Hematopoietic multipotent progenitor cell treated with erythropoietin and hydrocortisone succinate and interleukin-3 and kit ligand, for 8 days (in vitro differentiated cells): ENCODE measurements at places on chromosomes 2 and 18.
A peak's percentile ranks its signal among the peaks of the same experiment; 100 is the strongest.

- DNase-seq, result no peak
These were observed 233.3 kb downstream of the MBD2 start for GRCh38 chr18:53991202-53991601.

- no peak for DNase-seq
These were observed 584.7 kb upstream of the SETBP1 start for GRCh38 chr18:44096016-44096415.

- no peak for DNase-seq
These were observed 254.1 kb downstream of the TRIB2 start for GRCh38 chr2:12970861-12971260.

DNA sequence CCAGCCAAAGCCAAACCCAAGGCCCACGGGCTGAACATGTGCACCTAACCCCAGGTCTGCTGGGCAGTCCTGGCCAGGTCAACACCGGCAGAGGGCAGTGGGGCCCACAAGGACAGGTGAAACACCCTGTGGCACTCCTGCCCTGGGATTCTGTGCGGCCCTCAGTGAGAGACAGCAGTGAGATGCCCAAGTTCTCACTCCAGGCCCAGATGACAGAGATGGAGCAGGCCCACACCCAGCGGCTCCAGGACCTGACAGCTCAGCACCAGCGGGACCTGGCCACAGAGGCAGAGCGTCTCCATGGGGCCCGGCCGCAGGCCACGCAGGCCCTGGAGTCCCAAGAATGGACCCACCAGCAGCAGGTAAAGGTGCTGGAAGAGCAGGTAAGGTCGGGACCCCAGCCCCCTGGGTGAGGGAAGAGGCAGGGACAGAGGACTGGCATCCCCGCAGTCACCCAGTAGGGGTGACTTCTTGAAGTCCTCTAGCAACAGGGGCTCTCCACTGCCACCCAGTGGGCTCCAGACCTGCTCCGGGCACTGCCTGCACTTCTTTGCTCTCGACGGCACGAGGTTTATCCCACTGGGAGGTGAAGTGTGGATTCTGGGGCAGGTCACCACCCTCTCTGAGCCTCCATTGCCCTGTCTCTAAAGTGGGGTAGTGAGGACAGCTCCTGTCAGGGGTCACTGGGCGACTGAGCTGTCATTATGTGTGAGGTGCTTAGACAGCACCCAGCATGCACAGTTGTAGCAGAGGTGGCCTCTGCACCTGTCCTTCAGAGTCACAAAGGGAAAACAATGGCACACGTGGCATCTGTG is 8.8 kb upstream of the SNED1 start:
- peak; percentile 19 for DNase-seq

GRCh38 chr2:8598295-8599165 is 83.3 kb upstream of the ID2 start:
- peak; percentile 55 for DNase-seq

DNA sequence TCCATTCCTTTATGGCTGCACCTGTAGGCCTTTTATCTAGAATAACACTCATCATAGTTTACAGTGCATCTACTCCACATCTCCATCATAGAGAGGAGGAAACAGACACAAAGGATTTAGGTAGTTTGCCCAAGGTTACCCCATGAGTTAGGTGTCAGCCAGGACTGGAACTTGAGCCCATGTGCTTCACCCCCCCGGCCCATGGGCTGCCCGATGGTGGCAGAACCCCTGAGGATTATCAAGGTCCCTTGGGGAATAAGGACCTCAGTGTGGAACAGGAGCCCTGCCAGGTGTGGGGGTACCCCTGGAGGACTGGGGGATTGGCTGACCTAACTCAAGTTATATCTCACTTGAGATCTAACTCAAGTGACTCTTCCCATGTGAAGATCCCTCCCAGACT is 146.3 kb upstream of the OTX1 start:
- DNase-seq, result no peak

GRCh38 chr2:128157644-128158043 is 66.6 kb downstream of the UGGT1 start:
- DNase-seq, result no peak
